Vagina (tissue), 2 donors: ENCODE measurements at places on chromosomes 16 and 17.

DNA sequence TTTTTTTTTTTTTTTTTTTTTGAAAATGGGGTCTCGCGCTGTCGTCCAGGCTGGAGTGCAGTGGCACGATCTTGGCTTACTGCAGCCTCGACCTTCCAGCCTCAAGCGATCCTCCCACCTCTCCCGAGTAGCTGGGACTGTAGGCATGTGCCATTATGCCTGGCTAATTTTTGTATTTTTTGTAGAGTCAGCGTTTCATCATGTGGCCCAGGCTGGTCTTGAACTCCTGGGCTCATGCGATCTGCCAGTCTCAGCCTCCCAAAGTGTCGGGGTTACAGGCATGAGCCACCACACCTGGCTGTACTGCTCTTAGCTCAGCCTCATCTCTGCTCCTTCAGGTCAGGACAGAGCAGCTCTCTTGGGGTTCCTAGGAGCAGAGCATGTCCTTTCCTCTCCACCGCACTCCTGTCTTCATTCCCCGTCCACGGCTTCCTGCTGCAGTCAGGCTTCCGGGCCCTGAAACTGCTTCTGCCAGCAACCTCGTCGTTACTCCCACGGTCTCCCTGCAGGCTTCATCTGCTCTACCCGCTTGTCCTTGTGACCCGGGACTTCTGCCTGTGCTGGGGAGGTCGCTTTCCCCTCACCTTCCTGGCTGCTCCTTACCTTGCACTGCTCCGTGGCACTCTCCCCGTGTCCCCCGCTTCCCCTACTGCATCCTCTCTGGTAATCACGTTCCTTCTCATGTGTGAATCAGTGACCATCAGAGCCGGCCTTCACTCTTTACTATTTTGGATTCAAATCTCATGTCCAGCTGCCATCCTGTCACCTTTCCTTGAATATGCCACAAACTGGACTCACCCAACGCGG is 38.0 kb downstream of the PRMT7 start:
- no peak for DNase-seq

DNA sequence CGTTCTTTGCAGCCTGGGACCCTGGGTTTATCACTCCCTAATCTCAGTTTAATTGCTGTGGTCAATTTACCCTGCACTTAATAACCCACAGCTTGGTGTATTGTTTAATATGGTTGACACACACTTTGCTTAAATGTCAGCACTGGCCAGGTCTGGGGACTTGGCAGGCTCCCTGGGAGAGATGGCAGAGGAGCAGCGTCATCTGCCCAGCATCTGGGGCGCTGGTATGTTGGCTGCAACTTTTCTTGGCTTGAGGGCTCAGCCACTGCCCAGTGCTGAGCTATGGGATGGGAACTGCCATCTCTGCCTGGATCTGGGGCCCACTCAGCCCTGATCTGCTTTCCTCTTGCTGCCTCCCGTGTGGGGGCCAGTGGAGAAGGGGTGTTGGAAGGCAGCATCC is 115.7 kb upstream of the IRX3 start:
- no peak for DNase-seq

DNA sequence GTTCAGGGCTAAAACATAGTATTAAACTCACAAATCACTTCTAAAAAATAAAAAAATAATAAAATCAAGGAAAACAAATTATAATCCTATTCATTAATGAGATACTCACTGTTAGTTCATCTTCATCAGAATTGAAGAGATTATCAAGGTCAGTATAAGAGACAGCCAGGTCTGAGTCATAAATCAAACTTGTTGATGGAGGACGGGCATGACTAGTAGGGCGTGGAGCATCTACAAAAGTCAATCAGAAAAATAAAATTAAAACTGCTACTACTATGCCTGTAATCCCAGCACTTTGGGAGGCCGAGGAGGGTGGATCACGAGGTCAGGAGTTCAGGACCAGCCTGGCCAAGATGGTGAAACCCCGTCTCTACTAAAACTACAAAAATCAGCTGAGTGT is 59.1 kb upstream of the INTS2 start:
- DNase-seq: no peak

DNA sequence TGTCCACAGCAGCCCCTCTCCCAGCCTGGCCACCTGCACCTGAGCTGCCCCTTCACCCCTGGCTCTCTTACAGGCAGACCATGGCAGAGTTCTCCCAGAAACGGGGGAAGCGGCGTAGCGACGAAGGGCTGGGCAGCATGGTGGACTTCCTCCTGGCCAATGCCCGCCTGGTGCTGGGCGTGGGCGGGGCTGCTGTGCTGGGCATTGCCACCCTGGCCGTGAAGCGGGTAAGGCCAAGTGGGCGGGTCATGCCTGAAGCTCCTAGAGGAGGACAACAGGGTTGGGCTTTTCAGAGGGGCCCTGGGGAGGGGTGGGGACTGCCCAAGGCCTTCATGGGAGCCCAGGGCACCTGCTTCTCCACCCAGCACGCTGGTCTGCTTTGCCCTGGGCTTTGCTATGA is 2.2 kb downstream of the MIEF2 start:
- DNase-seq: no peak

GRCh38 chr17:43774304-43775250 is 4.2 kb downstream of the DUSP3 start:
- no peak for DNase-seq

- DNase-seq: no peak
Observed at GRCh38 chr16:31875112-31875803, 1.7 kb downstream of the ZNF267 start.

DNA sequence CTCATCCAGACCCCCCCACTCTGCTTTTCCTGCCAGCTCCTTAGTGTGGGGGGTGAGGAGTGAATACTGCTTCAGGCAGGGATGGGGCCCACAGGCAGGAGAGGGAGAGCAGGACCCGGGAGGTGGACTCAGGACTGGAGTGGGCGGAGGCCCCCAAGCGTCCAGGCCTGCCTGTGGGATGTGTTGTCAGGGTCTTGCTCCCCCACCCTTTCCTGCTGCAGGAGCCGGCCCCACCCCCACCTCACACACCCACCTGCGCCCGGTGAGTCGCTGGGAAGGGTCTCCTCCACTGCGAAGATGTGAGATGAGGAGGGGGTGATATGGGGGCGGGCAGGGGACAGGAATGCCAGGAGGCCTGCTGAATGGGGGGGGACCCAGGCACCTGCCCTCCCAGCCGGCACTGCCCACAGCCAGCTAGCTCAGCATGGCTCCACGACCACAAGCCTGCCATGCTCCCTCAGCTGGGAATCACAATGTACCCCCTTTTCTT is 1.1 kb downstream of the FAM171A2 start:
- no peak for DNase-seq

DNA sequence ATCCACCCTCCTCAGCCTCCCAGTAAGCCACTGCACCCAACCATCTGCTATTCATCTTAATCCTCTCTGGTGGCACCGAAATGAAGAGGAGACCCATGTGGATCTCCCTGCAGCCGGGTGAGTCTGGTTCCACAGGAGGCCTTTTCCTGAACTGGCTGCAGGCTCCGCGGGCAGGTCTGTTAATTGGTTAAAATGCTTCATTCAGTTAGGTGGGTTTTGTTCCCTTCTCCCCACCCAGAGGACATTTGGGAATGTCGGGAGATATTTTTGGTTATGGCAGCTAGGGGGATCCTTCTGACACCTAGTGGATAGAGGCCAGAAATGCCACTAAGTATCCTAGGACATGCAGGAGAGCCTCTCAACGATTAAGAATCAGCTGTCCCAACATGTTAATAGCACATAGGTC is 16.7 kb downstream of the C16orf54 start:
- no peak for DNase-seq

GRCh38 chr16:28872952-28873351 is 5.3 kb upstream of the ATP2A1 start:
- no peak for DNase-seq

GRCh38 chr16:28210979-28211588 is 681 bp downstream of the XPO6 start:
- DNase-seq: no peak

GRCh38 chr16:71376465-71377157 is 18.1 kb downstream of the CALB2 start:
- no peak for DNase-seq

DNA sequence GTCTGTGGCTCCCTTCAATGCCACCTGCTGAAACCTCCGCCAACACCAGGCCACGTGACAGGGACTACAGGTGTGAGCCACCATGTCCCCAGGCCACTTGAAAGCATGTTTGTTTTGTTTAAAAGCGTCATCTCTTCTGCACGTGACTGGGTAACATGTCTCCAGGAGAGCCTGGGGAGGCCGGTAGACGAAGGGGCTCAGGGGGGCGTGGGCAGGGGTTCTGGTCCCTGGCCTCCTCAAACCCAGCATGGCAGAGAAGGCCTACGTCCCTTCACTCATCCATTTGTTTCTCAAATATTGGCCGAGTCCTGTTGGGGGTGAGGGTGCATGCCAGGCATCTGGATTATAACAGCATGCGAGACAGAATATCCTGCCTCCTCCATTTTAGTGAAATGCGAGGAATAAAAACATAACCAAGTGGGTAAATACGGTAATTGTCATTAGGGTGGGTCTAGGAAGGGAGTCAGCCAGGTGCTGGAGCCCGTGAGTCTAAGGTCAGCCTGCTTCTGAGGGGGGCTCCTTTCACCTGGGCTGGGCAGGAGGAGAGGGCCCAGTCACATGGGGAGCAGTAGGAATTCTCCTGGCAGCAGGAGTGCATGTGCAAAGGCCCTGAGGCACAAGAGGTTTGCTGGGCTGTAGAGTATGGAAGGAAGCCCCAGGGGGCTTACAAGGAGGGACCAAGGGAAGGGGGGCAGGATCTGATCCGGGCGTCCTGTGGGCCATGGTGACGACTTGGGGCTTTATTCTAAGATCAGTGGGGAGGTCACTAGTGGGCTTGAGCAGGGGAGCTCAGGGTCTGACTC is 26.8 kb upstream of the CIBAR2 start:
- no peak for DNase-seq

- no peak for DNase-seq
Observed at GRCh38 chr16:4694642-4695451, 1.5 kb downstream of the NUDT16L1 start.

DNA sequence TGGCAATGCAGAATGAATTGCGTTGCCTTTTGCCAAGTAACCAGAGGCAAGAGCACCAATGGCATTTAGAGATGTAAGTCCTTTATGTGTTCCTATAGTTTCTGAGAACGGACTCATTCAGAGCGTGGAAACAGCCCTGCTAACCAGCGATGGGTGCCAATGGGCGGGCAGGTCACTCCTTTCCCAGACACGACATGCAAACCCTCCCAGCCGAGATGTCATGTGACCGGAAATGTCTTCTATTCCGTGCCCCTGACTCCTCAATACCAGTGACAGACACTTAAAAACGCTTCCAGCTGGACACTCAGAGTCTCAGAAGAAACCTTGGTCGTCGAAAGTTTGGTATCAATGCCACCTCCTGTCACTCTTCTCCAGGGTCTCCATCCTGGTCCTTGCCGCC is 3.2 kb downstream of the FBF1 start:
- DNase-seq: no peak

- DNase-seq: no peak
Observed at GRCh38 chr16:80875616-80876015, 71.2 kb upstream of the CDYL2 start.

GRCh38 chr16:67509016-67509415 is 19.6 kb upstream of the RIPOR1 start:
- no peak for DNase-seq

DNA sequence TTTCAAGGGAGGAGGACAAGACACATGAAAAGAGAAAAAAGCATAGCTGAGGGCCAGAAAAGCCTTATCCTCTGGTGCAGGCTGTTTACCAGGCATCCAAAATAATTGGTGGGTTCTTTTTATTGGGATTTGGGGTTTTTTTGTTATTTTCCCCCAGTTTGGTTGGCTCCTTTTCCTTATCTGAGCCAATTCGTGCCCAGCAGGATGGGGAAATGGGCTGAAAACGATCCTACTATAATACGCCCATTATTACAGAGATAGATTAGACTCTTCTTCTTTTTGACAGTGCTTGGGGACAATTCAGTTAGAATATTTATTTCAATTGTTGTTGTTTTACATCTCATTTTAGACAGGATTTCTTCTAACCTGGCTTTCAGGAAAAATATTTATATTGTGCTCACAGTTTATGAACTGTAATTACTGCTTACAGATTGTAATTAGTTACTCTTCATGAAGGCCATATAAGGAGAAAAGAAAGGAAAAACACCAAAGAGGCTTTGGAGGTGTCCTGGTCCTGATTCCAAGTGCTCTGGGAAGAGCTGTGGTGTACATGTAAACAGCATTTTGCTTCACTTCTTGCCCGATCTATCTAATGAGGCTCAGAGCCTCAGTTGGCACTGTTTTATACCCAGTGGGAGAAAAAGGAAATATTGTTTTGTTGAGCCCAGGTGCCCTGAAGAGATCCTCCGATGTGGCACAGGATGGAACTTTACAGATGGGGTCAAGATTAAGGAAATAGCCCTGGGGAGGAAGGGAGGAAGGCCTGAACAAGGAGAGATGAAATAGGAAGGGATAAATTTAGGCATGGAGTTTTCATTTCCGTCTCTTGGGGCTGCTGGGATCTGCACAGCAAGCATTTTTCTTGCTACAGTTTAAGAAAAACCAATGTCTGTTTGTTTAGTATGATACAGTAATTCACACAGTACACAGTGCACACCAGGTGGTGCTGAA is 611 bp upstream of the ANKRD40 start:
- DNase-seq: no peak

- no peak for DNase-seq
Observed at GRCh38 chr17:145671-146541, 8.5 kb downstream of the SCGB1C2 start.
